Thoracic aorta (tissue), 2 donors: ENCODE measurements at places on chromosomes 1 and 21. TPM values are rescaled to one million over a fixed set of nuclear protein-coding genes. Genes with fewer than 3 reads are reported as not detected.

- no peak for DNase-seq
- no peak overlapping the region for H3K27ac ChIP-seq
- no peak overlapping the region for H3K4me3 ChIP-seq
Observed at GRCh38 chr1:92953491-92953890, 7.8 kb downstream of the DIPK1A start.

DNA sequence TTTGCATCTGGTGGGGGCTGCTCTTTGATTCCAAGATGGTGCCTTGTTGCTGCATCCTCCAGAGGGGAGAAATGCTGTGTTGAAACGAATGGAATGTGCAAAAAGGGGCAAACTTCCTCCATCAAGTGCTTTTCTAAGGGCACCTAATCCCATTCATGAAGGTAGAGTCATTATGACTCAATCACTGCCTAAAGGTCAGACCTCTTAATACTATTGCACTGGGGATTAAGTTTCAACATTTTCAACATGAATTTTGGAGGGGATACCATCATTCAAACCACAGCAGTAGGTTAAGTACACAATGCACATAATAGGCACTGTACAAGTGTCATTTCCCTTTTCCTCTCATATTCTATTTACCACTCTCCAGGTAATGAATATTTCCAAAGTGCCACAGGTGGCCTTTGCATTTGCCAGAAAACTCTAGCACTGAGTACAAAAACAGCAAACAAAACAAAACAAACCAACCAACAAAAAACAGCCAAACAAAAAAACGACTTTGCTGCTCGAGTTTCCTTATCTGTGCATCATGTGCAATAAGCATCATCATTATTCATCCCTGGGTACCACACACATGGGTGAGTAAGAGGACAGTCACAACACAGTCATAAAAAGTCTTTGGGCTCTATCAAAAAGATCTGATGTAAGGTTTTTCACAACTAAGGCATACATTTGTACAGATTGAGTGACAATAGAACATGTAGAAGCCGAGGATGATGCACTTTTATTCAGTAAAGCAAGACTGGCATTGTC lies 42.5 kb downstream of the IFI44 start:
- H3K27ac ChIP-seq = no peak overlapping the region
- H3K27me3 ChIP-seq = no peaks in the 10 kb centered on the region
- DNase-seq = no peak
- no peaks in the 10 kb centered on the region for H3K36me3 ChIP-seq
- no peak overlapping the region for H3K4me3 ChIP-seq
- no peaks in the 10 kb centered on the region for H3K4me1 ChIP-seq

DNA sequence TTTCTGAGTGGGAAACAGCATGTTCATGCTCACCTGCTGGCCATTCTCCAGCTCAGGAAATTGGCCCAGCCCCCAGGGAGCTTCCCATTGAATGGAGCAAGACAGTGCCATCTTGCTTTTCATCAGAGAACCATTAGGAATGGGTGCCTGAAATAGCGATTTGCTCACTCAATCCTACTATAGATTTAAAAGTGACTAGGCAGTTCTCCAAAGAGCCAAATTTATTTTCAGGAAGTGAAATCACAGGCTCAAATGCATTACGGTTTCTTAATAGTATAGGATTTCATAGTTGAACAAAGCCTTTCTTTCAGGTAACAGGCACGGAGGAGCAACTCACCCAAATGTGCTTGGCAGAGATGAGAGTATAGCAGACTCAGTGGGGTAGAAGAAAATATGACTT lies 272.1 kb downstream of the GRIK1 start:
- no peak overlapping the region for H3K27ac ChIP-seq
- DNase-seq = no peak
- H3K4me1 ChIP-seq = no peaks in the 10 kb centered on the region
- H3K36me3 ChIP-seq = no peaks in the 10 kb centered on the region

DNA sequence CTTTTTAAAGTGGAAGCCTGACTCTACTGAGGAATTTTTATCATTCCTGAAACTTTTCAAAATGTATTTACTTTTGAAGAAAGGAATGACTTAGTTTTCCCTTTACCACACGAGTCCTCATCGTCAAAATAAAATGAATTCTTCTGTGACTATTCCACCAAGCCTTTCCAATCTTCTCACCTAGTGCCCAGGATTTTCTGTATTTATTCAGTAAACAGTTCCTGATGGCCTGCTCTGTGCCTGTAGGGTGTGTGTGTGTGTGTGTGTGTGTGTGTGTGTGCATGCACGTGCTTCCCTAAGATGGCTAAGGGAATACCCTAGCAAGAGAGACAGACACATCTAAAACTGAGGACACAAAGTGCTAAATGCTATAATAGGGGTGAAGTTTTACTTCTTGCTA lies 395.0 kb upstream of the USP24 start:
- no peak overlapping the region for H3K4me3 ChIP-seq
- H3K27ac ChIP-seq = peak overlapping the region; percentile 58
- H3K4me1 ChIP-seq = peaks cover 39% of the 10 kb centered on the region
- no peaks in the 10 kb centered on the region for H3K36me3 ChIP-seq

DNA sequence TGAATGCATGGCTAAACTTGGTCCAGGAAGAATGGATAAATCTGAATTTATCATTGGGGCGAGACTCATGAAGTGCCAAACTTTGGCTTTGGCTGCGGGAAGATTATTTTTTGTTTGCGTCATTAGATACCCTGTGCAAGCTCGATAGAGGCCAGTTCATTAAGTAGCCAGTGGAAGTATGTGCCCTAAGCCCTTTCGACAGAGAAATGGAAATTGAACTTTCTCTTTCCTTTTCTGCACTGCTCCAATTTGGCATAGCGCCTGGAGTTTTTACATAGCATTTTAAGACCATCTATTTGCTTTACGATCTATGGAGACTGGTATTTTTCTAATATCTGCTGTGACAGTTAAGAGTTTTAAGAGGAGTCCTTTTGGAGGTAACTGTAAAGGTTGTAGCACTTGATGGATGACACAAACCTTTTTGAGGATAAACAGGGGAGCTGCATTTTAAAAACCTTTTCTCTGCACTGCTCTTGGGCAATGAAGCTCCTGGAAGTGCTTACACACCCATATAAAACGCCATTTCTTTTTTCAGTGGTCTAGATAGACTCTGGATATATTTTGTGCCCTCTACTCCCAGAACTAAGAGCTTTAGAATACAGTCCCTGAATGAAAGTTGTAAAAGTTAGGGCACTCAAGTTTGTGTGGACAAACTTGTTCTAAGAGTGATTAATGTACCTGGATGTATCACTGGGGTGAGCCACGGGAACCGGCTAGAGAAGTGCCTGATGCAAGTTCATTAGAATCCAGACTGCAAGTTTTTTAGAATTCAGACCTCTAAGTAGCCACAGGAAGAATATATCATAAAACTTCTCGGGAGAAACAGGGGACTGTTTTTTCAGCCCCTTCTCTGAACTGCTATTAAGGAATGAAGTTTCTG lies 41.3 kb upstream of the CFHR3 start:
- no peaks in the 10 kb centered on the region for H3K27me3 ChIP-seq

DNA sequence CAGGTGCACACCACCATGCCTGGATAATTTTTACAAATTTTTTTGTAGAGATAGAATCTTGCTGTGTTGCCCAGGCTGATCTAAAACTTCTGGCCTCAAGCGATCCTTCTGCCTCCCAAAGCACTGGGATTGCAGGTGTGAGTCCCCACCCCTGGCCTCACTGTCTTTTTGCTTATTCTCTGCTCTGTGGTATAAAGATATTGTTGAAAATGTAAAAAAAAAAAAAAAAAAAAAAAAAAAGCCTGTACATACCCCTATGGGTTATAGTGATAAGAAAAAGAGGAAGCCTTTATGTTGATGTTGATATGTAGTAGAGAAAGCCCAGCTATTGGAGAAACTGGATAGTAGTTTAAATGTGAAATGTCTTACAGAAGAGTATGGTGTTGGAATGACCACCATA lies 125.8 kb downstream of the XPR1 start:
- no peak for DNase-seq
- no peaks in the 10 kb centered on the region for H3K4me1 ChIP-seq
- no peaks in the 10 kb centered on the region for H3K27me3 ChIP-seq

- peak overlapping the region; percentile 89 for H3K27ac ChIP-seq
- no peaks in the 10 kb centered on the region for H3K36me3 ChIP-seq
- no peaks in the 10 kb centered on the region for H3K27me3 ChIP-seq
- no peak overlapping the region for H3K4me3 ChIP-seq
- no peak for DNase-seq
- H3K4me1 ChIP-seq = peaks cover 85% of the 10 kb centered on the region
Observed at GRCh38 chr1:67713057-67713846, 28.3 kb downstream of the GADD45A start.

DNA sequence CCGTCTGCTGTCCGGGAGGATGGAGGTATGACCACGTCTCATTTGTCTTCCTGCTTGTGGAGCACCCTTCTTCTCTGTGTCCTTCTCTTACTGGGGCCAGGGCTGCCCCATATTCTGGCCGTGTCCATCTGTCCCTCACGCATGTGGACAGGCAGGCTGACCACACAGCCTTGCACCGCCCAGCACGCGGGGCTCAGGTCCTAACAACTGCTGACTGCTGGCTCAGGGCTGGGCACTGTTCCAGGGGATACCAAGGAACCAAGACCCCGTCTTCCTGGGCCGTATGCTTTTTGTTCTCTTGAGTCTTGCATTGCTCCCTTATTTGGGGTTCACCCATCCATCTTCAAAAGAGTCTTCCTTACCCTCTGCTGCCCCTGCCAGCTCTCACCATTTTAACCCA lies 17.5 kb upstream of the SPSB1 start:
- H3K4me3 ChIP-seq = no peak overlapping the region
- no peaks in the 10 kb centered on the region for H3K36me3 ChIP-seq
- no peak overlapping the region for H3K27ac ChIP-seq

DNA sequence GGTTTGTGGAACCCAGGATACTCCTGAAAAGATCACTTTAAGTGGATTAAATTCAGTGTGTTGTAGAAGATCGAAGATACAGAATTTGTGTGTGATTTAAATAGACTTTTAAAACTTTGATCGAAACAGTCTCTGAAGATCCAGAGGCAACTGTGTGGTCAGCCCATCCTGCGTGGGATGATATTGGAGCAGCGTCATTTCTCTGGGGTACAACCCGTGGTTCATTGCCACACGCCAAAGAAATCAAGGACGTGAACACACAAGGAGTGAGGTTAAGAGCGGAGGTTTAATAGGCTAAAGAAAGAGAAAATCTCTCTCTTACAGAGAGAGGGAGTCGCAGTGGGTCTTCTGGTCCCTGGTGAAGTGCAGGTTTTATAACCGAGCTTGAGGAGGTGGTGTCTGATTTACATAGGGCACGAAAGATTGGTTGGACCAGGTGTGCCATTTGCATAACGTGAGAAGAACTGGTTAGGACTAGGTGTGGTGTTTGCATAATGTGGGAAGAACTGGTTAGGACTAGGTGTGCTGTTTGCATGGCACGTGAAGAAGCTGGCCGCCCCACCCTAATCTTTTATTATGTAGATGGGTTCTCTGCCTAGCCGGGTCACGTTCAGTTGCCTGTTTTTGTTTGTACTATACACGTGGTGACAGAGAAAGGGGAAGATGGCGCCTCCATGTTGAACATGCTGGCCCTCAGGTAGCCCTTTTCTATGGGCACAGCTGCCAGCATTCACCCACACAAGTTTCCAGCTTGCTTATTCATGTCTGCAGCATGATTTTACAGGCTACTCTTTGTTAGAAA lies 82.3 kb downstream of the ADSS2 start:
- H3K27ac ChIP-seq = no peak overlapping the region
- no peak for DNase-seq
- no peak overlapping the region for H3K4me3 ChIP-seq
- H3K4me1 ChIP-seq = no peaks in the 10 kb centered on the region

DNA sequence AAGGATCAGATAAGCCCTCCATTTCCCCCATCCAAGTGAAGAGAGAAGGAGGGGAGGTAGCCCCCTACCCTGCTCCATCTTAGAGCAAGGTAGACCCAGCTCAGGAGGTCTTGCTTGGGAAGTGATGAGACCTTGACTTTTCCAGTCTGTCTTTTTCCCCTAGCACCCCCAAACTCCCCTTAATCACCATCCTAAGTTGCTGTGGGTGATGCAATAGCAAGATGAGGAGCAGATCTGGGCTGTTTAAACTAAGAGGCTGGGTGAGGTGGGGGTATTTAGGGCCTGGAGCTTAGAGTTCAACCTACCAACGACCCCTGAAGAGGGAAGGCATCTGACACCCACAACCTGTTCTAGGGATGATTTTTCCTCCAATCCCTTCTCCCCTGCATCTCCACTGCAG lies 1.7 kb downstream of the ATP1A2 start:
- peak overlapping the region; percentile 77 for H3K27ac ChIP-seq
- H3K4me3 ChIP-seq = peak overlapping the region; percentile 79
- no peaks in the 10 kb centered on the region for H3K27me3 ChIP-seq
- H3K36me3 ChIP-seq = peaks cover 16% of the 10 kb centered on the region
- H3K4me1 ChIP-seq = peaks cover 35% of the 10 kb centered on the region

GRCh38 chr1:69263921-69264391 lies 303.8 kb upstream of the LRRC7 start:
- peaks cover 7% of the 10 kb centered on the region for H3K4me1 ChIP-seq
- H3K27ac ChIP-seq = no peak overlapping the region
- no peak overlapping the region for H3K4me3 ChIP-seq
- no peaks in the 10 kb centered on the region for H3K27me3 ChIP-seq

DNA sequence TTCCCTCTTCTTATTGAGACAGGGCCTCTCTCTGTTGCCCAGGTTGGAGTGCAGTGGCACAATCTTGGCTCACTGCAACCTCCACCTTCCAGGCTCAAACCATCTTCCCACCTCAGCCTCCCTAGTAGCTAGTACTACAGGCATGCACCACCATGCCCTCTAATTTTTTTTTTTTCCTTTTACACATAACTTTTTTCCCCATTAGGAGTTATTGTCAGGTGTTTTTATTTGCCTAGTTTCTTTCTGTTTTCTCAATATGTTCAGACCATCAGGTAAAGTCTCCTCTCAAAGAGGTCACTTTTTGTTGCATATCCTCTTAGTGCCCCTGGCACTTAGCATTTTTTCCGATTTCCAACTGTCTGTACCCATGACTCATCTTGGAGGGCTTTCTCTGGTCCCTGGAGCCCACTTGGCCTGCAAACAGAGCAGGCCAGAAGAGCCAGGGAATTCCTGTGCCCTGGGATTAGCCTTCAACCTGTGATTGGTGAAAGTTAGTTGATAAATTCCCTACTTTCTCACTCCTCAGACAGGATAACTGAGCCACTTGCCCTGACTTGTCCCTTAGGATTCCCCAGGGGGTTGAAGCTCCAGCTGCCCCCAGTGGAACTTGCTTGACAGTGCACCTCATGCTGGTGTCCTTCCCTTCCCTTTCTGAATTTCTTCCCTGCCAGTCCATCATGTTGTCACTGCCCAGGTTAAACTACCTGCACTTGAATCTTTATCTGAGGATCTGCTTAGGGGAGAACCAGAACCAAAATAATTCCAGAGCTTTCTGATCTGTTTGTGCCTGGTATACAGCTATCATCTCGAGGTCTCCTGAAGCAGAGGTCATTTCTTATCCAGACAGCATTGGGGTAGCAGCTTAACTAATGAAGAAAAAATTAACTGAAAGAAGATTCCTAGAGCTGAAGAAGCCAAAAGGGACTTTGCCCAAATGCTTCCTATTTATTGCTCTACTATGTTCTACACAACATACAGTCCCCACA lies 2.4 kb downstream of the NTPCR start:
- peaks cover 27% of the 10 kb centered on the region for H3K4me1 ChIP-seq
- H3K4me3 ChIP-seq = no peak overlapping the region
- no peak overlapping the region for H3K27ac ChIP-seq
- no peaks in the 10 kb centered on the region for H3K27me3 ChIP-seq
- peaks cover 5% of the 10 kb centered on the region for H3K36me3 ChIP-seq

Gene RNU1-1
- total RNA-seq = under 0.01 TPM

Gene MIA3
- 72.9 TPM for total RNA-seq
